ENCODE measurements at places on chromosomes 12 and 14. TPM values are rescaled to one million over a fixed set of nuclear protein-coding genes. Genes with fewer than 3 reads are reported as not detected.

GRCh38 chr12:6839482-6840201 lies 1.1 kb upstream of the GNB3 start:
- H3K36me3 ChIP-seq, result no peaks in the 10 kb centered on the region
- no peak for DNase-seq
- no peak overlapping the region for H3K27ac ChIP-seq
- no peaks in the 10 kb centered on the region for H3K27me3 ChIP-seq
- H3K4me3 ChIP-seq, result no peak overlapping the region

- DNase-seq, result no peak
- no peaks in the 10 kb centered on the region for H3K36me3 ChIP-seq
- H3K27ac ChIP-seq, result no peak overlapping the region
Measured at GRCh38 chr12:131832321-131833231, 4.4 kb downstream of the MMP17 start.

The RBM25 gene
- total RNA-seq, result 143 TPM

- no peak overlapping the region for H3K27ac ChIP-seq
- no peak overlapping the region for H3K4me3 ChIP-seq
- H3K36me3 ChIP-seq, result no peaks in the 10 kb centered on the region
- H3K4me1 ChIP-seq, result peaks cover 13% of the 10 kb centered on the region
- H3K27me3 ChIP-seq, result no peaks in the 10 kb centered on the region
Measured at GRCh38 chr14:76863724-76864407, 37.7 kb downstream of the LRRC74A start.

The ACVRL1 gene
- 0.83 TPM for total RNA-seq

- no peaks in the 10 kb centered on the region for H3K36me3 ChIP-seq
- no peak overlapping the region for H3K4me3 ChIP-seq
- H3K27me3 ChIP-seq, result peaks cover 3% of the 10 kb centered on the region
- no peak for DNase-seq
- H3K4me1 ChIP-seq, result no peaks in the 10 kb centered on the region
Measured at GRCh38 chr14:104603711-104604401, 716 bp downstream of the TMEM179 start.
